ENCODE measurements at places on chromosomes 7 and 10.

DNA sequence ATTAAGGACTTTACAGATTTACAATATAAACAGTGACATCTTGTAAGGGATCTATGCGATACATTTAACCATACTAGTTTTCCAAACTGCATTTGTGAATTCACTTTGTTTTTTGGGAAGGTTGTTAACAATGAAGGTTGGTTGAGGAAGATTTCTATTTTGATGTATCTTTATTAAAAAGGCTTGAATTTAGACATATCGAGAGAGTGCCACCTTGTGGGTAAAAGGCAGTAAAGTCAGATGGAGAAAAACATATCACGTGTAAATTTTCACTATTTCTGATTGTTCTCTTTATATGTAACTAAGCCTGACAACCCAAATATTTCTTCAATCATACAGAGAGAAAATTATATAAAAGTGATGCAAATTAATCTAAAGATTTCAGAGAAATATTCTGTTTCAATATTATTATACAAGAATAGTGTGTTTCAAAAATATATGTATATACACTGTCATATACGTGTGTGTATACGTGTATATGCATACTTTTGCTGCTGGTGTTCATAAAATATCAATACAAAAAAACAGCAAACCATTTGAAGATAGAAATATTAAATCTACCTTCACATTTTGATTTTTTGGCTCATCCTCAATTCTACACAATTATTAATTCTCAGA is 988.6 kb downstream of the SORCS1 start:
- no peak for DNase-seq

GRCh38 chr10:1774796-1775195 is 37.5 kb upstream of the ADARB2 start:
- DNase-seq: no peak

- DNase-seq: no peak
Measured at GRCh38 chr10:5619362-5620211, 46.8 kb downstream of the ASB13 start.

GRCh38 chr7:96144260-96144526 is 177.7 kb downstream of the SLC25A13 start:
- DNase-seq: no peak

DNA sequence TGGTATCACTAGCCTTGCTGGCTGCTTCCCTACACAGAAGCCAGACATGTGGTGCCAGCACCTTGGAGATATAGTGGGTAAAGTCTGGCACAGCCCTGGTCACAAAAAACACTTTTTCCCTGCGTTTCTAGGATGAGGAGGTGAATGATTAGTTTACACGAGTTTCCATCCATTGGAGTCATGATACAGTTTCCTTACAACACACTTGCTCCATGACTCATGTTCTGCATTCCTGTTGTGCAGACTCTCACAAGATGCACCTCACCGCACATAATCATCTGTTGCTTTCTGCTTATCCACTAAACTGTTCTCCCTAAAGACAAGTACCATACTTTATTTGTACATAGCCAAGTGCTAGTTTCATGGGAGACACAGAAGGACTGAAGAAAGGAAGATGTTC is 747.1 kb upstream of the GALNT17 start:
- DNase-seq: no peak

DNA sequence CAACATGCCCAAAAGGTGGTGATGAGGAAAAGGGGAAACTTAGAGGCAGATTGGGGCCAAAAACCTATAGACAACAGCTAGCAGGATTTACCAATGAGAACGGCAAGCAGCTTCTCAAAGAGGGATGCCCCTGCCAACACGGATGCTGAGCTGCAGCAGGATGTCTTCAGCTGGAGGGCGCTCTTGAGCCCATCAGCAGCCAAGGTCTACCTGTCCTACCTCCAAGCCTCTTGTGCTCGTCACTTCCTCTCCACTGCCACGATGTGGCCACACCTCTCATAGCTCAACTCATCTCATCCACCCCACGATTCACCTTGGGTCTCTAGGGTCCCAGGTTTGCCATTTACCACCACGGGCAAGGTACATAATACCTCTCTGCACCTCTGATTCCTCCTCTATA is 36.5 kb downstream of the DLG5 start:
- no peak for DNase-seq

DNA sequence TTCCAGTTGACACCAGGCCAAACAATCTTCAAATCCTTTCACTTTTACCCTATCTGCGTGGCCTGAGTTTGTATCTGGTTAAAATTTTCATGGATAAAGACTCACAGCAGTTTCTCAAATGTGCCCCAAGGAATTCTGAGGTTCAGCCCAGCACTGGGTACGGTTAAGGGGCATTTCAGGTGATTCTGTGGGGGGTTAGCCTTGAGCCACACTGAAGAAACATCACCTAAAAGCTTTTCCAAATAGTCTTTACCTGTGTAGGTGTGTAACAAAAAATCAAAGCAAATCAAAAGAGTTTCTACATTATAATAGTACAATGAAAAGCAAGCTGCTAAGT is 83.8 kb upstream of the DNAJC1 start:
- DNase-seq: no peak

DNA sequence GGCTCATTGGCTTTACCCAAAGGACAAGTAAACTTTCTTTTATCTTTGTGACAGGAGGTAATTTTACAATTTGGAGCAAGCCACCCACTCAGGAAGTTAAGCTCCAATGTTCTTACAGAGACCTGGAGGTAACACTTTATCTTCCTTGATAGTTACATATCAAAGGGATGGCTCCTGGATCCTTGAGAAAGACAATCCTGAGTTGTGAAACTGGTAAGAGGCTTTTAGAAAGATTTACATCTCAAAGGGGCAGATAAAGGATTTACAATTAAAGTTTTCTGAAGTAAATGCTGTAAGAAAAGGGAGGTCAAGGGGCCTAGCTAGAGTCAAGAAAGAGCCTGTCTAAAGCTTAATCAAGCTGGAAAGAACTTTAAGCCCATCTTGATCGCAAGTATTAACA is 124.4 kb upstream of the ZNF804B start:
- no peak for DNase-seq

GRCh38 chr10:111246136-111246535 is 169.3 kb downstream of the ADRA2A start:
- no peak for DNase-seq

DNA sequence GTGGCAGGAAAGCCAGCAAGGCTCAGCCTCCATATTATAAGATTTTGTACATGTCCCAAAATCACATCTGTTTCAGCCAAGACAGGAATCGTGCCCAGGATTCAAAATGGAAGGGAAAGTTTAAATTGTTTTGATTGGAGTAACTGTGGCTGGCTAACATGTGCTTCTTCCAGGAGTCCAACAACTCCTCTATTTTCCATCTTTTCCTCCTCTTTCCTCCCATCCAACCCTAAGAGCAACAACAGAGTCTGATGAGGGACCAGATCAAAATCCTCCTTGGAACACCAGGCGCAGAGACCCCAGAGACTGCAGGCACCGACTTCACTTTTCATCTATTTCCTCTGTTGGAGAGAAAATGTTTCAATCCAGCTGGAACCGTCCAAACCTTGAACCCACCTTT is 36.0 kb upstream of the SVIL start:
- DNase-seq: no peak

GRCh38 chr10:126203746-126204145 is 184.5 kb downstream of the ADAM12 start:
- no peak for DNase-seq

DNA sequence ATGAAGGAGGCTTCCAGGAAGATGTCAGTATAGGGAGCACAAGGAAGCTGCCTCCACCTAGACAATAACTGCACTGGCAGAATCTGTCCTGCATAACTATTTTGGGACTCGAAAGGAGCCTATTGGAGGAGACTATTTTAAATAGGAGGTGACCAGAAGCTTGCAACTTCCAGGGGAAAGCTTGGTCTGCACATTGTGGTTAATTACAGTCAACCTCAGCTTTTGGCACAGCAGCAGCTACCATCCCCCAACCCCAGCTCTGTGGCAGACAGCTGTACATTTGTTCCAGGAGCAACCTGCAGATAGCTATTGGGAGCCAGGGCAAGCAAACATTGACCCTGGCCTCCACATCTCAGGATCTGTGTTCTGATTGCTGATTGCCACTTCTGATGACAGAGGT is 46.3 kb upstream of the NANOS1 start:
- DNase-seq: no peak

GRCh38 chr7:31000161-31000693 is 36.5 kb downstream of the GHRHR start:
- DNase-seq: no peak

GRCh38 chr10:104334561-104334960 is 3.7 kb downstream of the ITPRIP start:
- DNase-seq: no peak

GRCh38 chr10:131533846-131534526 is 222.5 kb upstream of the TCERG1L start:
- no peak for DNase-seq

DNA sequence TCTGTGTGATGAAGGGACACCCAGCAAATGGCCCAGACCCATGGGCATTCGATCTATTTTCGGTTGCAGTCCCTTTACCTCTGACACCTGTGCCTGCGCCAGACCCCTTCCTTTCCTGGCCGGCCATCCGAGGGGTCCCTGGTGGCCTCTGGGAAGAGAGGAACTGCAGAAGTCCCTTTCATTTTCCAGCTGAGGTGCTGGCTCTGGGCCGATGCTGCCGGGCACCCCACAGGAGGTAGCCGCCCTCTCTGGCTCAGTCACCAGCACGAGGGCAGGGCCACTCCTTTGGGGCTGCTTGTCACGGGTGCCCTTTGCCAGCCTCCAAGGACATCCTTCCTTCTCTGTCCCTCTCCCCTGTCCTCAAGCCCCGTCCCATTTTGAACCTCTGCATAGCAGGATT is 4.2 kb upstream of the ELN start:
- no peak for DNase-seq

DNA sequence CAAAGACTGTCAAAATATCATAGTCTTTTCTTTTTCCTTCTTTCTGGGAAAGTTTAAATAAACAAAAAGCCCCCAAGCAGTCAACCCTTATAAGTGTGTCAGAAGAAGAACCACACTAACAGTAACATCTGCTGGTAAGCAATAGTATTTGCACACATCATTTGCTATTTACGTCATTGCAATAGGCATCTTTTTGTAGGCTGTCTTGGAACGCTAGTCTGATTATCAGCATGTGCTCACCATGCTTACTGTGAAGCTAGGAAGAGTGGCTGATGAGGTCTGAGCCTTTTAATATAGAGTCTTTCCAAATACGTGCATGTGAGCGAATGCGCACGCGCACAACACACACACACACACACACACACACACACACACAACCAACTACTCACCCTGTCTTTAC is 599.0 kb upstream of the TPK1 start:
- no peak for DNase-seq

DNA sequence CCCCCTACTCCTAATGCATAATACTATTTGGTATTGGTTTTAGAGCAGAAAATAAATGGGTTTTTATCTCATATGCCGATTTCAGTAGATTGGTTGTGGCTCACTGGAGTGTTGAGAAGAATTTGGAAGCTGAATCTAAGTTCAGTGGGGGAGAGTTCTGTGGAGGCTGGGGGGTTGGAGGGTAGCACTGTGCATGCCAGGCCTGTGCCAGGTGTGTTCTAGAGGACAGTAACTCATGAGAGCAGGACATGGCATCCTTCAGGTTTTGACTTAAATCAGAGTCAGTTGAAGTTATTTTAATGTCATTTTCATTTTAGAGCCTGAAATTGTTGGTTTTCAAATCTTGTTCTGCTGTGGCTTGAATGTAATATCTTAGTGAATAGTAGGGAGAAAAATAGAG is 79.5 kb downstream of the EEPD1 start:
- no peak for DNase-seq
